AG09319 (cell line): ENCODE measurements at places on chromosomes 12 and 14.

GRCh38 chr14:68230950-68231717 lies 411.6 kb downstream of the RAD51B start:
- no peak for DNase-seq

GRCh38 chr12:11688379-11688778 lies 38.9 kb downstream of the ETV6 start:
- no peak for DNase-seq

GRCh38 chr12:129651951-129652350 lies 251.9 kb downstream of the TMEM132D start:
- DNase-seq = no peak

GRCh38 chr14:89753828-89754412 lies 200.6 kb downstream of the EFCAB11 start:
- DNase-seq = no peak
